ENCODE measurements at places on chromosomes 11 and 22.

DNA sequence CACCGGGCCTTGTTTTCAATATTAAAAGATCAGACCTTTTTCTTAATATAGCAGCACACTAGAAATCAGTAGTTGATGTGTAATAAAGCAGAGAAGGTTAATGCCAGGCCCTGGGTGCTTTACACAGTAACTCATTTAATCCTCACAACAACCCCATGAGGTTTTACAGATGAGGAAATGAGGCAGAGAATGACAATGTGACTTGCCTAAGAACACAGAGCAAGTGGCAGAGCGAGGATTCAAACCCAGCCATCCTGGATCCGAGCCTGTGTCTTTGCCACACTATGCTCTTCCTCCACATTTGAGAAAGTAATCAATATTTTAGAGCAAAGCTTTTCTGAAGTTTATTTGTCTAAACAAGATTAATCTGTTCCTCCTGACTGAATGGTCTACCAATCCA lies 7.2 kb downstream of the JAML start:
- H3K4me1 ChIP-seq: peaks cover 18% of the 10 kb centered on the region
- no peak for DNase-seq
- no peak overlapping the region for H3K4me3 ChIP-seq

- no peak overlapping the region for H3K4me3 ChIP-seq
- no peak for DNase-seq
- H3K36me3 ChIP-seq: no peaks in the 10 kb centered on the region
These were observed 627.0 kb downstream of the KCNA4 start for GRCh38 chr11:29389793-29390192.

DNA sequence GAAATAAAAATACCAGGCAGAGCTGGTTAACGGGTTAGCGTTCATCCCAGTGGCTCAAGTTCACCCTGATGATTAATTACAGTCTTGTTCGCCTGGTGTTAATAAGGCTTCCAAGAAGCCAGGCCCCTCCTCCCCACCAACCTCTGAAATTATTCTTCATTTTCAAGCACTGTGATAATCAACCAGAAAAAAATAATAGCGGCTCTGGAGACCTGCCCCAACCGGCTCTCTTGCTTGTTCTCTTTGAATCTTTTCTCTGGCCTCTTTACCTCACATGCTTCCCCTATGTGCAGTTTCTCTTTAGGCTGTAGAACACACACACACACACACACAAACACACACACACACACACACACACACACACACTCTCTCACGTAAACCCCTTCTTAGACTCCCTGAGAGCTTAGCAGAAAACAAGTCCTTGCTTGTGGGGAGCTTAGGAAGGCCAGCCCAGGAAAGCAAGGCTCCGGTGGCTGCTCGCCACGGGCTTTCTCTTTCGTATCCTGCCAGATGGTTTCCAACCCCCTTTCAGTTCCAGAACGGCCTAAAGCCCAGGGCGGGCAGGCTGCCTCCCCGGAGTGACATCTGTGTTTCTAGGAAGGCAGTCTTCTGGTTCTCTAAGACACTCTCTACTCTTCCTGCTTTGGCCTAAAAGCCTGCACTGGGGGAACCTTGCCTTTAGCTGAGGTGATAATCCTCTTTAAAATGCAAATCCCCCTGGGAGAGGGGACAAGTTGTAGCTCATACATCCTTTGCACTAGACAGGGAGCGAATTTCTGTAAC lies 106.4 kb upstream of the SESN3 start:
- no peak overlapping the region for H3K27ac ChIP-seq
- no peaks in the 10 kb centered on the region for H3K36me3 ChIP-seq
- DNase-seq: peak; percentile 31
- peaks cover 1% of the 10 kb centered on the region for H3K27me3 ChIP-seq

GRCh38 chr11:72924568-72925190 lies 110.5 kb downstream of the ATG16L2 start:
- peaks cover 1% of the 10 kb centered on the region for H3K27me3 ChIP-seq
- H3K4me3 ChIP-seq: no peak overlapping the region
- peaks cover 14% of the 10 kb centered on the region for H3K4me1 ChIP-seq
- H3K27ac ChIP-seq: no peak overlapping the region
- no peak for DNase-seq

- DNase-seq: no peak
- H3K27me3 ChIP-seq: peaks cover 3% of the 10 kb centered on the region
- H3K4me3 ChIP-seq: no peak overlapping the region
- H3K36me3 ChIP-seq: peaks cover 30% of the 10 kb centered on the region
- no peak overlapping the region for H3K27ac ChIP-seq
- no peaks in the 10 kb centered on the region for H3K4me1 ChIP-seq
These were observed 76.6 kb upstream of the UCP3 start for GRCh38 chr11:74085542-74085892.

GRCh38 chr22:46066691-46067090 lies 83.6 kb upstream of the PPARA start:
- no peak overlapping the region for H3K27ac ChIP-seq
- H3K4me3 ChIP-seq: no peak overlapping the region
- H3K4me1 ChIP-seq: no peaks in the 10 kb centered on the region
- DNase-seq: no peak

DNA sequence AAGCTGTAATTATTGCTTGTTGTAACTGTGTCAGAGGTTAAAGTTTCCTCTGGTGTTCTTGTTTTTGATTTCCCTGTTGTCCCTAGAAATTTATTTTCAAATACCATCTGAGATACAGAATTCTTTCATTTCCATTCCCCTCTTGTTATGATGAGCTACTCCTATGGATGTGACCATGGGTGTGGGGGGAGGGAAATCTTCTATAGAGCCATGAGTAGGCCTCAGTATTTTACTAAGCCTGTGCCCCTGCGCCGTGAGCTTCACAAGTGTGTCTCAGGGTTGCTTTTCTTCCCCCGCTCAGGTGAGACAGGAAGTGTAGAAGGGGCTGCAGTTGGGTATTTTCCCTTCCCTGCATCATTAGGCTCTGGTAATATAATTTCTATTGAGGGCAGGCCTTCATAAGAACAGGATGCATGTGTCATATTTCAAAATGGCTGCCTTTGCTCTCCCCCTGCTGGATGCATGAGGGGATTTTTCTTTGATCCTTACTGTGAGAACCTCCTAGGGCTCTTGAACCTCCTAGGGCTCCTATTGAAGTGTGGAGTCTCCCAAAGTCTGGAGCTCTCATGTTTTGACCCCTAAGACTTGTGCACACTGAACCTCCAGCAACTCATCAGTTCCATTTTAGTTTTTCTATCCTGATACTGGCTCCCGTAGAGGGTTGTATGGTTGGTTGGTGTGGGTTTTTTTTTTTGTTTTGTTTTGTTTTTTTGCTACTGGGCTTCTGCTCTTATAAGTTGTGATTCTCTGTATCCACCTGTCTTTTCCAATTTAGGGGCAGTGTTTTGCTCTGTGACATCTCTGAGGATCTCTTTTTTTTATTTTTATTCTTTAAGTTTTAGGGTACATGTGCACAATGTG lies 658.2 kb downstream of the NTM start:
- H3K36me3 ChIP-seq: no peaks in the 10 kb centered on the region
- H3K27me3 ChIP-seq: peaks cover 2% of the 10 kb centered on the region
- H3K27ac ChIP-seq: no peak overlapping the region
- peaks cover 7% of the 10 kb centered on the region for H3K4me1 ChIP-seq
- peak; percentile 45 for DNase-seq

DNA sequence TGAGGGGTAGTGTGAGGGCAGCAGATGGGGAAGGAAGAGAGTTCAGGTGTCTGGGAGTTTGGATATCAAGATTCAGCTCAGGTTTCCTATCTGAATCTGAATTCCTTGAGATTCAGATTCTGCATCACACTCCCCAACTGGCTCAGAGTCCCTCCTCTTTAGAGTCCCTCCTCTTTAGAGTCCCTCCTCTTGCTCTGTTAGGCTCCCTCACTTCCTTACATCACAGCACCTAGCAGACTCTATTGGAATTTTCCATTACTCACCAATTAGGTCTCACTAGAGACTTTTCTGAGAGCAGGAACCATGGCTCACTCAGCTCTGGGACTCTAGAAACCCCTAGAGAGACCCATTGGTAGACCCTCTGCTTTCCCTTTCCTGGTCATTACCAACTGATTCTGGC lies 303.4 kb upstream of the SYN3 start:
- H3K27me3 ChIP-seq: peaks cover 2% of the 10 kb centered on the region
- no peak overlapping the region for H3K4me3 ChIP-seq
- H3K27ac ChIP-seq: no peak overlapping the region
- no peak for DNase-seq
- peaks cover 8% of the 10 kb centered on the region for H3K4me1 ChIP-seq

- peaks cover 10% of the 10 kb centered on the region for H3K36me3 ChIP-seq
- peaks cover 6% of the 10 kb centered on the region for H3K4me1 ChIP-seq
- H3K4me3 ChIP-seq: no peak overlapping the region
- DNase-seq: no peak
- H3K27me3 ChIP-seq: peaks cover 7% of the 10 kb centered on the region
These were observed 68.5 kb upstream of the SLC35C1 start for GRCh38 chr11:45736424-45736823.

DNA sequence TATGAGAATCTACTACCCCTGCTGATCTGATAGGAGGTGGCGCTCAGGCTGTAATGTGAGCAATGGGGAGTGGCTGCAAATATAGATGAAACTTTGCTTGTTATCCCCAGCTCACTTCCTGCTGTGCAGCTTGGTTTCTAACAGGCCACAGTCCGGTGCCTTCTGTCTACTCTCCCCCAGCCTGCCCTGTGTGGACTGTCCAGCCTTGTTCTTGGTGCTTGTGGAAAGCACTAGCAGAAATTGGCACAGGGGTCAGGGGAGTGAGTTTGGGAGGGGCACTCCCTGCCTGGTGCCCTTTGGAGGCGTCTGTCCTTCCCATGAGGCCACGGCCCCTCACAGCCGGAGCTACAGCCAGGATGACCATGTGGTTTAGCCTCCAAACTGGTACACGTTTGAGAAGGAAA lies 14.3 kb downstream of the MOV10L1 start:
- H3K4me3 ChIP-seq: no peak overlapping the region
- peaks cover 4% of the 10 kb centered on the region for H3K27me3 ChIP-seq
- H3K36me3 ChIP-seq: no peaks in the 10 kb centered on the region
- no peak for DNase-seq

DNA sequence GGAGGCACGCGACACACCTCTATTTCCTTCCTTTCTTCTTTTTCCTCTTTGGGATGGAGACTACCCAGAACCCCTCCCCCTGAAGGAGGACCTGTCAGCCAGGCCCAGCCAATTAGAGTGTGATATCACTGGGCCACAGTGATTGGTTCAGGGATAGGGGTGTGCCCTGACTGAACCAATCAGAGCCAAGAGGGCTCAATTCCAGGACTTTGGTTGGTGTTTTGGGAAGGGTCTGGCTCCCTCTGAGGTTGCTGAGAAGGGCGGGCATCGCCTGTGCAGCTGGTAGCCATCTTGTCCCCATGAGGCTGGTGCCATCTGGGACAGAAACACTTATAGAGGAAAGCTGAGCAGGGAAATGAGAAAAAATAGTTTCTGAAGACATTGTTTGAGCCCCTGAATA lies 71.4 kb downstream of the CHST1 start:
- DNase-seq: no peak
- H3K27me3 ChIP-seq: peaks cover 5% of the 10 kb centered on the region
- no peak overlapping the region for H3K27ac ChIP-seq

DNA sequence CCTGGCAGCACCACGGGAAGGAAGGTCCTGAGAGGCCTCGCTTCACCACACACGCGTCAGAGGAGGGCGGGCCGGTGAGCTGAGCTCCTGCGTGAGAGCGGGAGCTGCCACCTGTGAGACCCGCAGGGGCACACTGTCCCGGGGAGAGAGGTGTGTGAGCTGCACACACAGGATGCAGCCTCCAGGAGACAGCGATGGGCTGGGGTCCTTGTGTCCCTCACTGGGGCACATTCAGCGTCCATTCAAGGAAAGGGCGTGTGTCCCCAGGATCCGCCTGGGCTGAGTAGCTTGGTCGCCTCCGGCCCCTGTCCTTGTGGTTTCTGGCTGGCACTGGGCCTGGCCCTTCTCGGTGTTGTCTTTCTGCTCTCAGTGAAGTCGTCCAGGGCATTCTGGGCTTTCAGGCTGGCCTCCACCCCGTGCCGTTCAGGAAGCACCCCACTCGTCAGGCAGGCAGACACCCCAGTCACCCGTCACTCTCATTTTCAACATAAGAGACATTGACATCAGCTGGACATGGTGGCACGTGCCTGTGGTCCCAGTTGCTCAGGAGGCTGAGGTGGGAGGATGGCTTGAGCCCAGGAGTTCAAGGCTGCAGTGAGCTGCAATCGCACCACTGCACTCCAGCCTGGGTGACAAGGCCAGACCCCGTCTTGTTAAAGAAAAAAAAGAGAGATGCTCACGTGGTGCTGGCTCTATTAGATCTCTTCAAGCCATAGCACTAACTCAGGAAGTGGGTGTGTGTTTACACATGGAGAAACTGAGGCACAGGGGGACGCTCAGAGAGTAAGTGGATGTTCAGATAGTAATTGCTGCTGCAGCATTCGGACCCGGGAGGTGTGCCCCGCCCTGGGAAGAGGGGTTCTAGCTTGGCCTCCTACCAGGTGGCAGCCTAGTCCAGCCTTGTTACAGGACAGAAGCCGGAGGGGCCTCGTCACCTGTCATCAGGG lies 1081.6 kb downstream of the BRD1 start:
- no peak overlapping the region for H3K27ac ChIP-seq
- H3K4me1 ChIP-seq: no peaks in the 10 kb centered on the region
- peaks cover 2% of the 10 kb centered on the region for H3K27me3 ChIP-seq
- DNase-seq: peak; percentile 3
- H3K36me3 ChIP-seq: no peaks in the 10 kb centered on the region
- H3K4me3 ChIP-seq: no peak overlapping the region

- DNase-seq: no peak
- H3K4me3 ChIP-seq: no peak overlapping the region
- H3K27ac ChIP-seq: no peak overlapping the region
- peaks cover 13% of the 10 kb centered on the region for H3K4me1 ChIP-seq
- peaks cover 3% of the 10 kb centered on the region for H3K36me3 ChIP-seq
These were observed 12.7 kb upstream of the EMID1 start for GRCh38 chr22:29193021-29193420.

DNA sequence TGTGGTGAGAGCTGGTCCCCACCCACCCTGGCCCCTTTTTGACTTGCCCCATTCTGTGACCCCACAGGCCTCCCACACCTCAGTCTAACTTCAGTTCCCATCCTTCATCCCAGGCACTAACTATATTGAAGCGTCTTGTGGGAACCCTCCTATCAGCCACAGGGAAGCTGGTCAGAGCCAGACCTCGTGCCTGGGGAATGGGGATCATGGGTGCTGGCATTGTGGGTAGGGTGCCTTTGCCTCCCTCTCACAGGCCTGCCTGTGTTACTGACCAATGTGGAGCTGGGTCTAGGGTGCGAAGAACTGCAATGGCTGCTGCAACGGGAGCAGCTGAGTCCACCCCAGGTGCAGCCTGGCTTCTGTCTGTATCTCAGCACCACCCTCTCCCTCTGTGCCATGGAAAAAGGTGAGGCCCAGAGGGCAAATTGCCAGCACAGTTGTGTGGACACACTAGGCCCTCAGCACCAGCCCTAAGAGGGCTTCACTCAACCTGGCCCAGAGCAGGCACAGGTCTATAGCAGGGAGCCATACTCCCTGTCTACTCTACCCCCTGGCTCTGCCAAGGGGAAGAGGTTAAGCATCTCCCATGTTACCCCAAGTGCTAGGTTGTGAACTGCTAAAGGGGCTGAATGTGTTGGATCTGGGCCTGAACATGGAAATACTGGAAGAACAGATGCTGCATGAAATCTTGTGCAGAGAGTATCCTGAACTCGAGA lies 37.3 kb downstream of the RRP8 start:
- peak overlapping the region; percentile 81 for H3K4me3 ChIP-seq
- H3K4me1 ChIP-seq: no peaks in the 10 kb centered on the region
- H3K27ac ChIP-seq: no peak overlapping the region
- H3K36me3 ChIP-seq: peaks cover 18% of the 10 kb centered on the region

GRCh38 chr11:105181521-105181920 lies 42.0 kb upstream of the CARD18 start:
- H3K27ac ChIP-seq: no peak overlapping the region
- peaks cover 15% of the 10 kb centered on the region for H3K4me1 ChIP-seq
- H3K4me3 ChIP-seq: no peak overlapping the region
- H3K36me3 ChIP-seq: no peaks in the 10 kb centered on the region
- no peak for DNase-seq

All from endothelial cell (in vitro differentiated cells).